ENCODE measurements at places on chromosomes 16 and 17.

DNA sequence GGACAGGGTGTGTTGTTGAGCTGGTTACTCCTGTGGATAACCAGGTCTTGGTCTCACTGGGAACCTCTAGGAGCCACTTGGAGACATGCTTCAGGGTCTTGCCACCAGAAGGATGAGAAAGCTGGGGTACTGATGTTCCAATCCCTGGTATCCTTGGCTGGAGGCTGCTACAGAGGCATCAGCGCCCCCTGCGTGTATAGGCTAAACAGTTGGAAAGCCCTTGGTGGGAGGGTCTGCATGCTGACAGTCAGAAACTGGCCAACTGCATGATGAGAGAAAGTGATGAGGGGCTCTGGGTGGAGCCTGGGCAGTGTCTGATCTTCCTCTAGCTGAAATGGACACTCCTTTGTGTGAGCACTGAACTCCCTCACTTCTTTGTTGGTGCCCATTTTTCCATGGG is 536.9 kb downstream of the XYLT1 start:
- DNase-seq, result no peak

DNA sequence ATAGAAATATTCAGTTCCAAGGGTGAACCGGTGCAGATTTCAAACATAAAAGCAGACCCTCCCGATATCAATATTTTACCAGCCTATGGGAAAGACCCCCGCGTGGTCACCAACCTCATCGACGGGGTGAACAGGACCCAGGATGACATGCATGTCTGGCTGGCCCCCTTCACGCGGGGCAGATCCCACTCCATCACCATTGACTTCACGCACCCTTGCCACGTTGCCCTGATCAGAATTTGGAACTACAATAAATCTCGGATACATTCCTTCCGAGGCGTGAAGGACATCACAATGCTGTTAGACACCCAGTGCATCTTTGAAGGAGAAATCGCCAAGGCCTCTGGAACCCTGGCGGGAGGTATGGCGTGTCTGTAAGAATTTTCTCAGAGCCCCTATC is 200.0 kb downstream of the KATNIP start:
- DNase-seq, result no peak

GRCh38 chr16:23306199-23307100 is 4.3 kb downstream of the SCNN1B start:
- DNase-seq, result no peak

DNA sequence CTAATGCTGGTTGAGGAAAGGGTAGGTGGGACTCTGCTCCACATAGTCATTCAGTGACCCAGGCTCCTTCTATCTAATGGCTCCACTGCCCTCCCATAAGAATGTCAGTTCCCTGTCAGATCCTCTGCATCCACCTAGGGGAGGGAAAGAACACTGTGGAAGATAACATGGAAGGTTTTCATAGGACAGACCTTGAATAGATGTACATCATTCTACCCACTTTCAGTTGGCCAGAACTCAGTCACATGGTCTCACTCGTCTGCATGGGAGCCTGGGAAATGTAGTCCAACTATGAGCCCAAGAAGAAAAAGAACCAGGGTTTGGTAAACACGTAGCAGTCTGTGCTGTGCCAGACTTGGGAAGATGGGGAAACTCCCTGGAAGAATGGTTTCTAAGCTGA is 27.1 kb upstream of the SCNN1B start:
- DNase-seq, result no peak

DNA sequence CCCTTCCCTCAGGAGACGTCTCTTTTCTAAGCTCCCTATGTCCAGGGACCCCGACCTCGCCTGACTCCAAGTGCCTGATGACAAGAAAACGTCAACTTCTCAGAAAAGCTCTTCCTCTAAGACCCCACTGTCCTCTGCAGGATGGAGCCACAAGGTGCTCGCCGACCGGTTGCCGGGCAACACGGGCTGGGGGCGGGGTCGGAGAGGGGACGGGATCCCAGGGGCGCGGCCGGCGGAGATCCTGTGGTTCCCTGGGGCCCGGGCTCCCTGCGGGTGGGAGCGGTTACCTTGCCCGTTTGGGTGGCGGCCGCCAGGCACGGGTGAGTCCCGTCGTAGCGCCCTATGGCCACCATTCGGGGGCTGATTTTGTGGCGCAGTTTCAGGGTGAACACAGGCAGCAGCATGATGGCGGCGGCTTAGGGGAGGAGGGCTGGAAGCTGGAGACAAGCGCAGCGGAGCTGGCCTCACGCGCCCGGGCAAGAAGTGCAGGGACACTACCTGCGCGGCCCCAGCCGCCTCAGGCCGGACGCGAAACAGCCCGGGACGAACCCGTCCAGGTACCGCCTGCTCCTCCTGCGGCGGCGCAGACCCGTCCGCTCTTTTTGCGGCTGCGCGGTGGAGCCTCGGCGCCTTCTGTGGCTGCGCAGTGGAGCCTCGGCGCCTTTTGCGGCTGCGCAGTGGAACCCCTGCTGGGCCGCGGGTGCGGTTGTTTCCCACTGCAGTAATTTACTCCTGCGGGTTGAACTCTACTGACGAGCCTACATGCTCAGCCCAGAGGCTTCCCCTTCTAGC is at the start of gene BBS2:
BBS2 (minus strand) TSS at position 566 of the 792 bp plus-strand sequence; CDS start at position 404, 162 bp downstream.
- DNase-seq, result peak; percentile 60

DNA sequence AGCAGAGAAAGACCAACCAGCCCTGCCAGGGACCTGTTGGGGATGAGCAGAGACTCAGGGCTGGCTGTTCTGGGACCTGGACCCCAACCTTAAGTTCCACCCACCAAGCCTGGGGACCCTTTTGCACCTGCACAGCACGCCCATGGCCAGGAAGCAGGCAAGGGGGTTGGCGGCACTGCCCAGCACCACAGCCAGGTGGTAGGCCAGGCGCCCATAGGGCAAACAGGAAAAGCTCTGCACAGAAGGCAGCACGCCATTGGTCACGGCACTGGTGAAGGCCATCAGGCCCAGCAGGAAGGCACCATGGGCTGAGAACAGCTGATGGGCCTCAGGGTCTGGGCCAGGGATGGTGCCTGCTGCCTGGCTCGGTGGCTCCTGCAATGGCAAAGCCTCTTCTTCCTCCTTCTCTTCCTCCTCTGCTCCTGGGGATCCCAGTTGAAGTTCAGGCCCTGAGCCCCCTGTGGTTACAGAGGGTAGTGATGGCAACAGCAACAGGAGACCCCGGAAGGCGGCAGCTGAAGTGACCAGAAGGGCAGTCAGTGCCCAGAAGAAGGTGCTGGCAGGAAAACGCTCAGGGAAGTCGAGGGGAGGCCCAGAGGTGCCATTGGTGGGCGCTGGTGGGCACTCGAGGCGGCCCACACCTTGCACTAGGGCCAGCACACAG is 1.7 kb downstream of the SLC52A1 start:
- no peak for DNase-seq

All from NCI-H524 treated with DMSO at 0.1 percent for 48 hours (cell line).